ENCODE measurements at places on chromosomes 3 and 15.

- no peak for DNase-seq
Measured at GRCh38 chr3:52835766-52836470, 1.1 kb upstream of the MUSTN1 start.

DNA sequence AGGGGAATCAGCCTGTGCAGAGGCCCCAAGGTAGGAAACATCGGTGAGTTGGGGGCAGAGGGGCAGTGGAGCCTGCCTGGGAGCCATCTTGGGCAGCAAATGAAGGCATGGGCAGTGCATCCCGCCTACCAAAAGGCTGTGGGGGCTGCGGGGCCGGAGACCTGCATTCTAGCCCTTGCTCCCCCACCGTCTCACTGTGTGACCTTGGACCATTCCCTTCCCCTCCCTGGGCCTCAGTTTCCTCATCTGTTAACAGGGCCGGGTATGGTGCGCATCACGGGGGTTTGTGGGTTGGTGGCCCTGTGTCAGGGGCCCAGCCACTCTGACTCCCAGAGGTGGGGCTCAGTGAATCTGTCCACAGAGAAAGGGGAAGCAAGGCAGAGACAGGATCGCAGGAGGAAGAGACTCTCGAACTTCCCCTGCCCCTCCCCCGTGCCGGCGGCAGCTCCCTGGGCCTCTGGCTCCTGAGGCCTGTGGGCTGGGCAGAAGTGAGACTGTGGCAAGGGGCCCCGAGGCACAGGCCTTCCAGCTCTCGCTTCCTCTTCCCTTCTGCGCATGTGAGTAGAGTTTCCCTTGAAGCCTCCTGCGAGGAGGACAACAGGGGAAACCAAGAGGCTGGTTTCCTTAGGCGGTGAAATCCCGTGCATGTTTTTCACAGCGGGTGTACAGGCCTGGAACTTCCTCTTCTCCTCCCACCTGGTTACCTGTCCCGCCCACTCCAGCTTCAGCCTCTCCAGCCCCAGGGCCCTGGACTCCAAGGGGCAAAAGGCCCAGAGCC lies 42.9 kb downstream of the IDH2 start:
- DNase-seq, result no peak

GRCh38 chr3:168094580-168094876 lies 1.2 kb downstream of the GOLIM4 start:
- no peak for DNase-seq

GRCh38 chr3:133595341-133595740 lies 21.9 kb downstream of the CDV3 start:
- DNase-seq, result no peak

DNA sequence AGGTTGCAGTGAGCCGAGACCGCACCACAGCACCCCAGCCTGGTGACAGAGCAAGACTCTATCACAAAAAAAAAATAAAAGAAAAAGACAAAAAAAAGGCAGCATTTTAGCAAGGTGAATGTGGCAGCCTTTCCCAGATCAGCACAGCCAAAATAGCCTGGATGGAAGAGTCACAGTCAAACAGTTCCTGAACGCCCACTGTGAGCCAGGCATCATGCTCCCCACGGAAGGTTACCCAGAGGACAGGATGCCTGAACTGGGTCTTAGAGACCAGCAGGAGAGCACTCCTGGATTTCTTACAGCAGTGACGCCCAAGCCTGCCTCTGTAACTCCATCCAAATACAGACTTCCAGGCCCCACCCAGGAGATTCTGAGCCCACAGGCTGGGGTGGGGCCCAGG lies 4.5 kb downstream of the XXYLT1 start:
- DNase-seq, result no peak

DNA sequence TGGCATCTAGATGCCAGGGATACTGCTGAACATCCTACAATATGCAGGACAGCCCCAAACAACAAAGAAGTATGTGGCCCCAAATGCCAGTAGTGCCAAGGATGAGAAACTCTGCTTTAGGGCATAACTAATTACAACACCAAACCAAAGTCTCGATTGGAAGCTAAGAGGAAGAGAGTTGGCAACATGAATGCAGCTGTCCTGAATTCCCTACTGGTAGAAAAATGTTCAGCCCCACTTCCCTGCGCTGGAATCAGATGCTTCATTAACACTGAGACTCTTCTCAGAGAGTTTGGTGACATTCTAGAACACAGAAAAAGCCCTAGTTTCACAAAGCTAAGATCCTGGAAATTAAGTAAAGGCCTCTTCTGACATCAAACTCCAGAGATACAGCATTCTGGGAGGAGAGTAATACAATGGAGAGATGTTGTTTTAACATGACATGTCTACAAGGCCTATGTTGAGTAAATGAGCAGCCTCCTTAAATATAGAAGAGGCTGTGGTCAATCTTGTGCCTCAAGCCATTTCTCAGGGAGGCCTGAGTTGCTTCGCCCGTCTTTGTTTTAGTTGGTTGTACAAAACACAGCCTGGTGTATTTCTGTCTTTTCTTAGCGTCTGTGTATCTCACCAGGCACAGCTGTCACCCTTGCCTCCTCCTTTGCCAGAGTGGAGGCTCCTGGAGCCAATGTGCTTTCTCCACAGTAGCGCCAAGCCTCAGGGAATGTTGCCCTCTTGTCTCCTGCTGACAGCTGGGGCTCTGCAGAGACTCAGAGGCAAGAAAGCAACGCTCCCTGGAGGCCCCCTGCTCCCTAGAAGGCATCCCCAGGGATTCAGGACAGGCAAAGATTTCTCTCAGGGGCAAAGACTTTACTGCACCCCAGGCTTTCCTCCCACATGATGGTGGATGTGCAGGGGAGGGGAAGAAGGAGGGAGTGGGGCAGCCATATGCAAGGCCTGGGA lies 25.1 kb upstream of the CTNNB1 start:
- DNase-seq, result no peak
